ENCODE measurements at places on chromosomes 1 and 21.

- DNase-seq: no peak
These were observed 12.8 kb upstream of the CAMK1G start for GRCh38 chr1:209570743-209571142.

- DNase-seq: no peak
These were observed 332.7 kb upstream of the RUNX1 start for GRCh38 chr21:35381743-35382310.

DNA sequence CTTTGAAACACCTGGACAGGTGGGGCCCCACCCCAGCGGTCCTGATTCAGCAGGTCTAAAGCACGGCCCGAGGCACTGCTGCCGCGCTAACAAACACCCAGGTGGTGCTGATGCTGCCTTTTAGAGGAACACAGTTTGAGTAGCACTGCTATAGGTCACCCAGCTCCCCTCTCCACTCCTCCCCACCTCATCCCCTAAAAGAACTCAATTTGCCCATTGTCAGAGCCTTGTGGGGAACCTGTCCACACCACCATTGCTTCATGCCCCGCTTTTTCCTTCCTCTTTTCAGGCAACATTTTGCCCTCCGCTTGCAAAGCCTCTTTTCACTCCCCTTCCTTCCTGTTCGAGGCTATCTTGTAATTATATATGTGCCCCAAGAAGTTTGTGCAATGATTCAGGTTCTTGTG, 26.2 kb upstream of the PADI4 start:
- no peak for DNase-seq

GRCh38 chr1:38047603-38048141, 1.1 kb upstream of the POU3F1 start:
- no peak for DNase-seq
